Head of caudate nucleus (tissue), 42 donors: ENCODE measurements at places on chromosomes 7 and 10.

DNA sequence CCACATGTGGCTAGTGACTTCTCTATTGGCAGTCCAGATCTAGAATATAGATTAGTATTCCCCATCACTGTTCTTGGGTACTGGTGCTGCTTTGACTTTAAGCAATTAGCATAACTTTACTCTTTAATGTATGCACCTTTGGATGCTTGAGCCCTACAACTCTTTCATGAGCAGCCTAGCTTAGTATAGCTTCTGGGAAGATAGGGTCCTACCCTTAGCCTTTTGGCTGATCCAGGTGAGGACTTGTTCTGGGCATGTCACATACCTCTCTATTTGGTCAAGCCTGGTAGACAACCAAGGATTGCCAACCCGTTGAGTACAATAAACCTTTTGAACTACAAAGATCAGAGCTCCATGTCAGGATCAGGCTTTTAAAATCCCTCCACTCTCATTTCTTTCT, 17.7 kb downstream of the PCGF5 start:
- no peak for DNase-seq

DNA sequence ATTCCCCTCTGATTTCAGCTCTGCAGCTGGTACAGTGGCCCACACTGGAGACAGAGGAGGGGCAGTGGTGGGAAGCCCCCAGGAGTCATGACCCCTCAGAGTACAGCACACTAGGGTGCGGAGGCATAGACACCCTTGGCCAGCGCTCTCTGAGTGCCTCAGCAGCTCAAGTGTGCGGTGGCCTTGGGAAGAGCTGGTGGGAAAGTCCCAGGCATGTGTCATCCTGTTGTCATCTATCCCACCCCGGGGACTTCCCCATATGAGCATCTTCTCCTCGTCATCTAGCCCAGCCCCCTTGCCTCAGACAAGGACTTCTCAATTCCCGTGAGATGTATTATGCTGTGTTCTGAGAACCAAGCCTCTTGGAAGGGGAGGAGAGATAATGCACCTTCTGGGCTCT, 15.6 kb upstream of the PPIF start:
- DNase-seq, result no peak

GRCh38 chr10:24469993-24470392, 253.7 kb downstream of the ARHGAP21 start:
- DNase-seq, result no peak

GRCh38 chr7:90238583-90238982, 6.4 kb upstream of the CFAP69 start:
- no peak for DNase-seq

- no peak for DNase-seq
Measured at GRCh38 chr7:79837915-79838314, 296.7 kb upstream of the GNAI1 start.

DNA sequence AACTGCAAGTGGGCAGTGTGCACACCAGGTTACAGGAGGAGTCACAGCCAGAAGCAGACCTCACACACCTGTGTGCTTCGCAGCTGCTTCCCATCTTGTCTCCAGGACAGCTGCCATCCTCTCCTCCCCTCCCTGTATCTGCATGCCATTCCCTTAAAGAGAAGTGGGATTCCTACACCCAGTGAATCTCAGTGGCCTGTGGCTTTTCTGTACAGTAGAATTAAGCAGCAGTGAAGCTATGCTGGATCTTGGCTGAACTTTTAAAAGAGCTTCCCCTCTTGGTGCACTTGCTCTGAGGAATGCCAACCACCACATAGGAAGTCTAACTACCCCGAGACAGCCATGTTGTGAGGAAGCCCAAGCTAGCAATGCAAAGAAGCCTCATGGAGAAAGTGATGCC, 236.5 kb upstream of the ZMIZ1 start:
- DNase-seq, result no peak
